Stimulated activated CD4-positive, alpha-beta T cell treated with anti-CD3 and anti-CD28 coated beads, Interleukin-12 subunit alpha, Interleukin-12 subunit beta, amount 100 ng/mL, for 24 hours (primary cell): ENCODE measurements at places on chromosomes 6 and 20.

DNA sequence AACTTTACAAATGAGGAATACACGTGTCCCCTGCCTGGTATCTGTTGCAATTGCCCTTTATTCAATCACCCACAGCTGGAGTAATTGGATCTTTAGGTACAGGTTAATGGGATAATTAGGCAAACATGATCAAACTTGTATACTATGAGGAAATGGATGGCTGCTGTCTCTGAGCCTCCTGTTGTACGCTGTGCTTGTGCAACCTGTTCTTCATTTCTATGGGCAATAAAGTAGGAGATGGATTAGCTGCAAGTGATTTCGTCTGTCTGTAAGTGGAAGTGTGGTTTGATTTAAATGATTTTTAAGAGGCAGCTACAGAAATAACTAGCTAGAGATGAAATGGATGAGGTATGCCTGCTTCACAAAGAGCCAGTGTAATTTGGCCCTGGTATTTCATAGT, 474.1 kb downstream of the RNF144B start:
- DNase-seq, result no peak

- no peak for DNase-seq
Observed at GRCh38 chr6:83443516-83443915, 12.7 kb upstream of the ME1 start.

GRCh38 chr6:16420715-16421461, 182.5 kb downstream of the GMPR start:
- DNase-seq, result no peak

GRCh38 chr6:45924763-45925342, 90.8 kb downstream of the CLIC5 start:
- DNase-seq, result no peak

- DNase-seq, result no peak
Observed at GRCh38 chr6:159973951-159974350, 5.1 kb downstream of the IGF2R start.

- DNase-seq, result no peak
Observed at GRCh38 chr6:68252632-68253031, 382.4 kb upstream of the ADGRB3 start.

GRCh38 chr6:131696956-131697355, 4.2 kb downstream of the OR2A4 start:
- DNase-seq, result no peak

DNA sequence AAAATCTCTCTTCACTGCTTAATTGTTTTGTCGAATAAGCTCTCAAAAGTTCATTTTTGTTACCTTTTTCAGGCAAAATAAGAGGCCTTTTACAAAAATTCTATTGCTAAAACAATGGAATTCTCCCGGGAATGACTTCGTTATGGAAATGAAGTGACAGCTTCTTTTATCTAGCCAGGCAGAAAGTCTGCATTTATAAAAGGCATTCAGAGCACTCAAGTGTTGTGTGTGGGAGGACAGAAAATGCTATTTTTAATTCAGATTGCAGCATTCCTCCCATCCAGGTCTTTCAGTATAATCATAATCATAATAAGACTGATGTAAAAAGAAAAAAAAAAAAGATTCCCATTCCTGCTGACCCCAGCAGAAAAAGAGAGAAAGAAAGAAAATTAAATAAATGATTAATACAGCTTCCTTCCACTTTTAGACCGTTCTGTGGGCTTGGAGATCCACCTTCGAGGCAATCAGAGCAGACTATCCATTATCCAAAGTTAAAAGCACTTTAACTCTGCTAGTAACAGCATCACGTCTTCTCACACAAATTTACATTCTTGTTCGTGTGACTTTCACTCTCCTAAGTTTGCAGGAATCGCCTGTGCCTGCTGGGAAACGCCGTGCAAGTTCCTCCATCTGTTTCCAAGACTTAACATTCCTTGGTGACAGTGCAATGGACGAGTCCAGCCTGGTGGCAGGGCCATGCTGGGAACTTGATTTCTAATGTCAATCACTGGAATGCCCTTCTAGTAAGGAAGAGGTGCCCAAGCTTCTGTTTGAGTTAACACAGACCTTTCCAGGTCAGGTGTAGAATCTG, 258.8 kb downstream of the GMPR start:
- DNase-seq, result no peak

DNA sequence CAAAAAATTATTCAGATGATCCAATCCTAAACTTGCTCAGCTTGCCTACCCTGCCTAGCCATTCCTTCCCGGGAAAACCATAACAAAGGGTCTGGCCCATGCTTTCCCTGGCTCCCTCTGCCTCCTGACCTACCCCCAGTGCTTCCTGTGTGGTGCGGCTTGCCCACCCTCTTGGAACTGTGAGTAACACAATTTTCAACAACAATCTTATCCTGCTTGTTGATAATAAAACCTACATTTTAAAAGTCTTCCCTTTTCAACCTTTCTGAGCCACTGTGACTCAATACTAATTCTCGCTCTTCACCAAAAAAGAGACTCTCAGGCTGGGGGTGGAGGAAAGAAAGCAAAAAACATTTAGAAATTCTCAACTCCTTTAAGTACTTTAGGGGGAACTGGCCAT, 18.0 kb downstream of the EXOC2 start:
- no peak for DNase-seq

GRCh38 chr6:67345946-67346345, 1289.1 kb upstream of the ADGRB3 start:
- DNase-seq, result no peak

GRCh38 chr6:1348675-1349074, 36.8 kb downstream of the FOXQ1 start:
- no peak for DNase-seq

DNA sequence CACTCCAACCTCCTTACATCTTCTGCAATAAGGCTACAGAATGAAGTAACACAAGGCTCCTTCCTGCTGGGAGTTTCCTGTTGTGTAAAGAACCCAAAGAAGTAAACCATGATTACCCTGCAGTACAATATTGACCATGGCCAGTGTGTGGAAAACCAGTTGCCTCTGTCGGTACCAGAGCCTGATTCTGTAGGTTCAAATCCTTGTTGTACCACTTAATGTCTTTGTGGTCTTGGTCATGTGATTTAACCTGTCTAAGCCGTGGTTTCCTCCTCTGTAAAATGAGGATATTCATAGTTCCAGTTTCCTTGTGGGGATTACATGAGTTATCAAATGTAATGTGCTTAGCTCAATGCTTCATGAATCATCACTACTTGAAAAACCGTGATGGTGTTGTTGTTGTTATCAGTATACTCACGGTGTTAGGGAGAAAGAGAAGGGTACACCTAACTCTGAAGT, 60.3 kb upstream of the PRELID3B start:
- no peak for DNase-seq

- no peak for DNase-seq
Observed at GRCh38 chr6:80319196-80319595, 212.7 kb downstream of the BCKDHB start.

- DNase-seq, result no peak
Observed at GRCh38 chr6:164216839-164217238, 802.3 kb downstream of the QKI start.

DNA sequence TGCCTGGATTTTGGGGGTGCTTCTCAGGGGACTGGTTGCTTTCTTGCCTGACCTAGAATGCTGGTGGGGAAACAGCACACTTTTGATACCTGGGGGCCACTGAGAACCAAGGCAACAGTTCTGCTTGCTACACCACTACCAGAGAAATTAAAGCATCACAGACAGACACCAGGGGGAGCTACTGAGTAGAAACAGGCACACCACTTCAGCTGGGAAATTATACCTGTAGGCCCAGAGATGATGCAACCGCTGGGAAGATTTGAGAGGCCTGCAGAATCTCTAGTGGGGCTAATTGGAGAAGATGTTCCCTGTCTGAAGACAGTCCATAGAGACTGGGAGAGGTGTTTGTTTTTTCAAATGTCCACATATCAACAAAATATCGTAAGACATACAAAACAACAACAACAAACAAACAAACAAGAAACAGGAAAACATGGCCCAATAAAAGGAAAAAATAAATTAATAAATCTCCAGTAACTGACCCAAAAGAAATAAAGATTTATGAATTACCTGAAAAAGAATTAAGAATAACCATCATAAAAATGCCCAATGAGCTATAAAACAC, 129.4 kb upstream of the RIN2 start:
- no peak for DNase-seq

- no peak for DNase-seq
Observed at GRCh38 chr20:10556519-10557083, 117.2 kb downstream of the JAG1 start.

DNA sequence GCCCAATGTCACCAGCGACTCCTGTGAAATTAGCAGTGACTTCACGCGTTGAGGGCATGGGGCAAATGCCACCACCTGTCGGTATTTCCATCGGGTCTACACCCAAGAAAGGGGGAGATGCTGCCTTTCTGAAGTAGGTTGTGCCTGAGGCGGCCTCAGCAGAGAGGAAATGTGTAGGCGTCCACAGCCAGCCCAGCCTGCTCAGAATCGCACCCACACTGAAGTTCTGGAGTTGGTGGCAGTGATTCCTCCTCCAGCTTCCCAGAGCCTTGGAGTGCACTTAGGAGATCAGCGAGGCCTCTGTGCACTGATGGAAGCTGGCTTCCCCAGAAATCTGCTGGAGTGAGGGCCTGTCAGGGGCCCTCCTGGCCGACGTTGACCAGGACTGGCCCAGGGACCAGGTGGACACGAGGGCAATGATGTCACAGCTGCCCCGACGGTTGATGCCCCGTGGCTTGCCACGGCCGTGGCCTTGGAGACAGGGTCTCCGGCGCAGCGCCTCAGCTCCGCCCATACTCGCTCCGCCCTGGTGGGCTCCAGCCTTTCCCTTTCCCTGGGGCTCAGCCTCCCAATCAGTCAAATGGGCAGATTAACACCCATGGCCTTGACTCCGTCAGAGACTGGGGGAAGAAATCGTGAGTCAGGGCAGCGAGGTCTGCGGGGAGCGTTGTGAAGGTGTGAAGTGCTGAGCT, 484.8 kb downstream of the PREX1 start:
- no peak for DNase-seq

DNA sequence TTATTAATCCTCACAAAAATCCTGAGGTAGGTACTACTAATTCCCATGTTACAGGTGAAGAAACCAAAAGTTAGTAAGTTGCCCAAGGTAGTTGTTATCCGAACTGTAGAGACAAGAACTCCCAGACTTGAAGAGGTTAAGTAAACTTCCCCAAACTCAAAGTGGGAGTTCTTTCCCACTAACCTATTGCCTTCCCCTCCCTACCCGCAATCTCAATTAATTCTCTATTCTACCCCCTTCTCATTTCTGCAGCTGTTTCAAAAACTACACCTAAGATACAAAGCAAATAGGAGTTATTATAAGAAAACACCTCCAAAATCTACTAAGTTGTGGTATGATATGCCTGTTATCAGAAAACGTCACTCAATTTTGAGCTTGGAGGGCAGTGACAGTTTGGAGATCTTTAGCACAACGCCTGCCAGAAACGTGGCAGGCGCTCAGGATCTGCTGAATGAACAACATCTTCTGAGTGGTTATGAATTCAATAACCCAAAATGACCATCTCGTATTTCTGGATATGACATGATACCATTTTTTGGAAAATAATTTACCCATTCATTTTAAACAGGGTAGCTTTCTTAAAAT, 7.1 kb downstream of the CSNK2A1 start:
- no peak for DNase-seq

DNA sequence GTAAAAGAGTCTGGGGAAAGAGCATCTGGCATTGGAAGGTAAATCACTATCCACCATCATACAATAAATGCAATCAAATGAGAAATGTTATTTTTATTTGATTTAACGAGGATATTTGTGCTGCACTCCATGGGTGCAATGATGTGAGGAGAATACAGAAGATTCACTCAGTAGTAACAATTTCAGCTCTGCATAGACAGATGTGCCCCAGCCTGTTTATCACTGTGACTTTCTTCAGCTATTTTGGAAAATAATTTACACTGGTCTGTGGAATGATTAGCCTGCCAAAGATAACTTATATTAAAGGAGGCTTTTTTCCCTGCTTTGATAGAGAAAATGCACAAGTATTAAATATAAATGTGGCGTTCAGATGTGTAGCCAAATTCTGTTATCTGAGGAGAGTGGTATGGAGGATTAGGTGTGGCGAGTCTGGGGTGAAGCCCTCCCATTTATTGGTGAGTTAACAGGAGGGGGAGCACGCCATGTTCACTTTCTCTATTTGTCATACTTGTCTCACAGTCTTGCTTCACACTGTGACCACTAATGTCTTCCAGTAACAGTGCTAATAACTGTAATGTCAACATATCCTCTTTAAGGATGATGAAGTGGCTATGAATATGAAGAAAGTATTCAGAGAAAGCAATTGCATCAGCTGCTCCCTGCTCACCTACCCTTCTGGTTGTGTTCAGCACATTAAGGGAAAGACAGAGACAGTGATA, 645.6 kb downstream of the MMUT start:
- no peak for DNase-seq

DNA sequence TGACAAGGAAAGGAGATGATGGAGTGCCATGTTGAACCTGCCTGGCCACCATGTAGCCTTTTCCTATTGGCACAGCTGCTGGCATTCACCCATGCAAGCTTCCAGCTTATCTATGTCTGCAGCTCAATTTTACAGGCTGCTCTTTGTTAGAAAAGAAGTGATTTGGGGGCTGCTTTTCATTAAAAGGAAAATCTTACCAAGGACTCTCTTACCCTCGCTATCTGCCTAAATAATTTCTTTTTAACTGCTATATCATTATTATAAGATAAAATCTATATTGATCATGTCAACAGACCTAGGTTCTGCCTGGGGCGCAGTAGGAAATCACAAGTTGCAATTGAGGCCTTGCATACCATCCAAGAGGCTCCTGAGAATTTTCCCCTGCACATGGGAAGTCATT, 167.2 kb downstream of the SYNDIG1 start:
- DNase-seq, result no peak

DNA sequence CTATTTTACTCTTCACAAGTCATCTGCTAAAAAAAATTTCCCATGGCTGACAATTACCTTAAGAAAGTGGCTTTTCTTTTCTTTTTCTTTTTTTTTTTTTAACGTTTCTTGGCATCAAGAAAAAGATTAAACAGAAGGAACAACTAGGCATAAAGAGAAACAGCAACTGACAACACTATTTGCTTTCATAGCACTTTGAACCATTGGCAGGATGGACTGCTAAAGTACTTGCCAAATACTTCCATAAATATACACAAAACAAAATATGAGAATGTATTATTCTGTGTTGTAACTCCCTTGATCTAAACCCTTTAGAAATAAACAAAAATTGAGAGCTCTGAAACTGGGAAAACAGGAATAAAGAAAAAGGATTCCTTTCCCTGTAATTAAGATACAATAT, 20.0 kb upstream of the PLN start:
- no peak for DNase-seq

DNA sequence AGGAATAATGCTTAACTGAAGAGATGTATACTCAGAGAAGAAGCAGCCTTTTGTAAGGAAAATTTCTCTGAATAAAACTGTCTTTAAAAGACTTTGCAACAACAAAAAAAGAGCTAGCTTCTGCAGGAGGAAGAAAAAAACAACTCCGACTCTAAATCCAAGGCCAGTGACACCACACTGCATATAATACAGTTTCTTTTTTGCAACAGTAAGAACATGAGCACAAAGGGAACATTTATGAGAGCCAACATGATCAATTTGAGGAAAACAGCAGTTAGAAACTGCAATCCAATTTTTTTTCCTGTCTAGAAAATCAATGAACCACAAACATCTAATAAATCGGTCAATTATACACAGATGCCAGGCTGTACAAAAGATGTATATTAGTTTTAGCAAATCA, 42.9 kb upstream of the UST start:
- no peak for DNase-seq

- DNase-seq, result no peak
Observed at GRCh38 chr20:57513199-57513598, 11.7 kb downstream of the CTCFL start.

- no peak for DNase-seq
Observed at GRCh38 chr20:4193069-4193452, 177.7 kb upstream of the RNF24 start.

GRCh38 chr6:8108031-8108660, 5.8 kb upstream of the EEF1E1 start:
- no peak for DNase-seq
